ENCODE measurements at places on chromosomes 5 and 9. TPM values are rescaled to one million over a fixed set of nuclear protein-coding genes. Genes with fewer than 3 reads are reported as not detected.

IL3 gene
- total RNA-seq, result not detected

NPR3 gene
- total RNA-seq, result 2.0 TPM

ZNF462 gene
- 13.6 TPM for total RNA-seq

RASEF gene
- 0.44 TPM for total RNA-seq

DMGDH gene
- total RNA-seq, result 1.5 TPM

ADGRD2 gene
- total RNA-seq, result not detected

PRUNE2 gene
- 0.72 TPM for total RNA-seq

NFIL3 gene
- 35.2 TPM for total RNA-seq

GABRP gene
- total RNA-seq, result 1.1 TPM

TYRP1 gene
- total RNA-seq, result 13.8 TPM

ECSCR gene
- not detected for total RNA-seq

HNRNPH1 gene
- total RNA-seq, result 435 TPM

SLC46A2 gene
- not detected for total RNA-seq

DBN1 gene
- total RNA-seq, result 151 TPM

CTXN3 gene
- not detected for total RNA-seq

PCDHGB6 gene
- 5.3 TPM for total RNA-seq

SPAAR gene
- not detected for total RNA-seq

PCDHA4 gene
- total RNA-seq, result under 0.01 TPM

OR1L1 gene
- total RNA-seq, result not detected

SCGB3A2 gene
- total RNA-seq, result not detected

TTC16 gene
- not detected for total RNA-seq

CCNJL gene
- total RNA-seq, result 4.9 TPM

CDX1 gene
- 0.57 TPM for total RNA-seq

SLC30A5 gene
- total RNA-seq, result 70.4 TPM

PCDHGA5 gene
- 1.5 TPM for total RNA-seq

RAB3C gene
- not detected for total RNA-seq

TLR4 gene
- total RNA-seq, result 6.3 TPM

IL4 gene
- total RNA-seq, result not detected

ACSL6 gene
- total RNA-seq, result not detected

NUTM2G gene
- not detected for total RNA-seq

SLC4A9 gene
- total RNA-seq, result not detected

CCDC192 gene
- total RNA-seq, result not detected

SHISAL2B gene
- total RNA-seq, result not detected

GCNT4 gene
- 1.1 TPM for total RNA-seq

SPINK7 gene
- total RNA-seq, result not detected

JAKMIP2 gene
- 0.22 TPM for total RNA-seq

NEURL1B gene
- total RNA-seq, result 0.44 TPM

SLC36A2 gene
- not detected for total RNA-seq
